ENCODE measurements at places on chromosomes 3 and 15.

DNA sequence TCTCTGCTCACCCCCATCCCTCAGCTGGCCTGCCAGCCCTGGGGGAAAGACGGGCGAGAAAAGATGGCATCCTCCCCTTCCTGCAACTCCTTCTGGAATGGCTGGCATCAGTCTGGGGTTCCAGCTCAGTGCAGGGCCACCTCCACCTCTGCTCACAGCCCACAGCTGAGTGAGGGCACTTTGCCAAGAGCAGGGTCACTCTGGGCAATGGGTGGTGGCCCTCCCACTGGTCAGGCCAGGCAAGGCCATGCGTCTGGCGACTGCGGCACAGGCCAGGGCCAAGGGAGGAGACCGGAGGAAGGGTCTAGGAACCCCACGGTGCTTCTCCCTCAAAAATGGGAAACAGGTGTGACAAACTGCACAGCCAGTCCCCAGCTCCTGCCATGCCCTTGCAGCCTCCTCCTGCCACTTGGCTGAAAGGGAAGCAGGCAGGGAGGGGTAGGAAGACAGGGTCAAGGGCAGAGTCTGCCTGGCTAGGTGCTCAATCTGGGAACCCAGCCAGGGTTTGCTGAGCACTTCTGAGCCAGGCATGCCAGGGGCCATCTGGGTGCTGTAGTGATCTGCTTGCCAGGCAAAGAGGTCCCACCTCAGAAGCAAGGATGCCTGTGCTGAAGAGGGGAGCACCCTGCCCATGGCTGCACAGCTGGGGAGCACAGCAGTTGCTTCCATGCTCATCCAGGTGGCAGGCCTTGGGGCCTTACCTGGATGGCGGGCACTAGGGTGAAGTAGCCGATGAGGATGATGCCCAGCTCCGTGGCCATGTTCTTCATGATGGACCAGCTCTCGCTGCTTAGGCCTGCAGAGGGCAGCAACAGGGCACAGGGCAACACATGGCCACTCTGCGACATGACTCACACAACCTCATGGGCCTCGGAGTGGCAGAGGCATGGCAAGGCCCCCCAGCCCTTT is 41.2 kb downstream of the PTPN23 start:
- no peak for DNase-seq

DNA sequence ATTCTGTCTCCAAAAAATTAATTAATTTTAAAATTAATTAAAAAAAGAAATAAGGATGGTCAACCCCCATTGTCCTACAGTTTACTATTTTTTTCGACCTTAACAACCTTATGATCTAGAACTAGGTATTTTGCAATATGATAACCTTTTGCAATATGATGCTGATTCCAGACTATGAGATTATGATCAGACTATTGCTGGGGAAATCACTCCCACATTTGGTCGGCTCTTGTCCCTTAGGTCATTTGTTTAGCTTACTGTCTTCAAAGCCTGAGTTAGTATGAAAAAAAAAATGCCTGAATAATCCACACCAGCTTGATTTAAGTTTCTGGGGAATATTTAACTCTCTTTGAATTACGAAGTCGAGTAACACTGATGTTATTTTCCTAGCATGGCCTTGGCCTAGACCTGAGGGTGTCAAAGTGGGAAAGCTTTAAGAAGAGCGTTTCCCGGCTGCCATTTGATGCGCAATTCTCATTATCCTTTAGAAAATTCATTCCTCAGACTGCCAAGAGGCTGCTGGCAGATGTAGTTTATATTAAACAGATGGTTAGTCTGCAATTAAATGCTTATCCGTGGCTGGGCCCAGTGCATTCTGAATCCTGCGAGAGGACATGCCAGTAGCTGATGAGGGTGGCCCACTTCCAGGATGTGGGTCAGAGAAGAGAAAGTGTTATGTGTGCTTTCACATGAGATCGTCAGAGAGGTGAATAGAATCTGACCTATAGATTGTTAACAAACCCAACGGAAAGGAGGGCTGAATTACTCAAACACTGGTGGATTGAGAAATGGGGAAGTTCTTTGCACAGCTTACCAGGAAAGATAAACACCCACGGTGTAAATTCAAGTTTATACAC is 496.0 kb upstream of the THBS1 start:
- DNase-seq, result no peak

DNA sequence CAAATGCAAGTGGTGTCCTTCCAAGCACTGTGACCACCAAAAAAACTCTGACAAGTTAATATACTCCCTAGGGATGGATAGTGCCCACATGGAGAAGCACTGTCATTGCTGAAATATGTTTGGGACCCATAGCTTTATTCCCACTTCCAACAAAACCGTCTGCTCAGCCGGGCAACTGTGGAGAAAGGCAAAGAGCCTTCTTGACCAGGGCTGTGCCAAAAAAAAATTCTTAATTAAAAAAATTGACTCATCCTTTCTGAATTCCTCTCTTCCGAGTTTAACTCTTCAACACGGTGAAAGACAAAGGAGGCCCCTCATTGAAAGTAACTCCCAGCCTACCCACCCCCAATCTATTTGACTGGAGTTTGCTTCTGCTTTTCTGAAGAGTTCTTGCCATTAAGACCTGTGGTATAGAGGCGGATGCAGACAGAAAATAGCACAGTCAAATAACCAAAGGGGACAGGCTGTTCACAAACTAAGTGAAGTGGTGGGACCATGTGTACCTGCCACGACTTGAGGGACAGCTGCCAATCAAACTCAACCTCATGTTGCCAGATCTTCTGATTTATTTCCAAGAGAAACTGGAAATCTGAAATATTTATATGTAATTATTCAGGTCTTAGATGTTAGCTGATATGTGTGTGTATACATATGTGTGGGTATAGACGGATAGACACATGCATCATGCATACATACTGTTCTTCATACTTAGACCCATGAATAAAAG is 135.4 kb upstream of the PFN2 start:
- DNase-seq, result no peak

DNA sequence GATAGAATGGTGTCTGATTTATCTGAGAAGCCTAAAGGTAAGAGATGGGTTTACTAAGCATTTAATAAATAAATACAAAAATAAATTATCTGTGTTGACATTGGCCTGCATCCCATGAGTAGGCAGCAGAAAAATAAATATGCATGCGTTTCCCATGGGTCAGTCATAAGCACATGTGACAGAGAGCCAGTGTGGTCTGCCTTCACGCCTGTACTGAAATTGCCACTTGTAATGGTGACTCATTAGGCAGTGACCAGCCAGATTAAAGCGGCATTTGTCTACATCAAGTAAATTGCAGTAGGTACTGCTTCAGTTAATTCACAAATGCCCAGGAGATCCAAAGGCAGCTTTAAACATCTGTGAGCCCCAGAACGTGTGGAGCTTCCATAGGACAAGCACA is 399.6 kb downstream of the NAALADL2 start:
- DNase-seq, result no peak

GRCh38 chr3:177351206-177351605 is 153.9 kb upstream of the TBL1XR1 start:
- no peak for DNase-seq

GRCh38 chr3:15458212-15458780 is 30.9 kb downstream of the EAF1 start:
- DNase-seq, result no peak

DNA sequence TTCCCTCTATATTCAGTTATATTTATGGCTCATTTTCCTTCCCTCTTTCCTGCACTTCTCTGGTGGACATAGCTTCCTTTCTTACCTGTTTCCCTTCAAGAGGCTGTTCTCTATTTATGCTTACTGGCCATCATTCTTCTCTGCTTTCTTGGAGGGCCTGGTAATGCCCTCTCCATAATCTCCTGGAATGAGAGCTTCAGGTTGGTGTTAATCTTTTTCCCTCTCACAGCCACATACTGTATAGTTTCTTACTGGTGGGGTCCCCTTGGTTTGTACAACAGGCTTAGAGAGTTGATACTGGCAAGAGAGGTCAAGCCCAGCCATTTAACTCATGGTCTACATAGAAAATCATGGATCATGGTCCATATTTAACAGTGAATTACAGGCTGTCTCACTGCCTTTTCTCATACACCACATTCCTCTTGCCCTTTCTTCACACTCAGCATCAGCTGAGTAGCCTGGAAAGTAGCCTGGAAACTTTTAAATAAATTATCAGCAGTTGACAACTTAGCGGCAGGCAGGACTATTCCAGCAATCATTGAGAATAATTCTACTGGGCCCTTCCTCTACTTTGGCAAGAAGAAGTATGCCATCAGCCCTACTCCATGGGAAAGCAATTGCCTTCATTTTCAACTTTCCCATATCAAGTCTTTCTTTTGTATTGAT is 38.0 kb upstream of the DPH6 start:
- no peak for DNase-seq

GRCh38 chr3:124763206-124763605 is 33.0 kb downstream of the UMPS start:
- no peak for DNase-seq

DNA sequence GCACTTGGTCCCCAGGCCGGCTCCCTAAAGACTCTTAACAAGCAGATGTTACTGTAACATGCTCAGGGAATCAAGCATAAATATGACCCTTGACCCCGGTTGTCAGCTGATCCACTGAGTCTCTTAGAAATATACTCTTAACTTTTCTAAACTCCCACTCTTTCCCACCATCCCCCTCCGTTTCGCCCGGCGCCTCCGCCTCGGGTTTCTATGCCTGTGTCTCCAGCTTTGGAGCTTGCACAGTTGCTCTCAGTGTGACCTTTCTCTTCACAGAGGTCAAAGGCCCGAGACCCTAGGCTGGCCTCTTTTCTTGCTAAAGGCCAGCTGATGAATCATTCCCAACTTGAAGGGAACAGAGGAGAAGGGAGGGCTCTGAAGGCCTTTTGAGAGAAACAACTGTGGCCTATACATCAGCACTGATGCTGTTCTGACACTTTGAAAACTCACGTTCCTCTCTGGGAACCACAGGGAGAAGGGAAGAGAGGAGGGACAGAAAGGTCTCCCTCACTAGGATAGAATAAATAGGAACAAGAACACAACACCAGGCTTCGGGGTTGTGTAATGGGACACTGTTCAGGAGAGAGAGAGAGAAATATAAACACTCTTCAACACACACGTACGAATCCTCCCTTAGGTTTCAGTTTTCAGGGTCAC is 484.5 kb upstream of the NR2F2 start:
- no peak for DNase-seq

- no peak for DNase-seq
Measured at GRCh38 chr3:142990721-142991120, 10.6 kb upstream of the U2SURP start.
